ENCODE measurements at places on chromosomes 3 and 15.

- peak; percentile 70 for DNase-seq
- no peaks in the 10 kb centered on the region for H3K36me3 ChIP-seq
- no peaks in the 10 kb centered on the region for H3K27me3 ChIP-seq
- no peaks in the 10 kb centered on the region for H3K4me1 ChIP-seq
- peak overlapping the region; percentile 67 for H3K4me3 ChIP-seq
- H3K27ac ChIP-seq = peak overlapping the region; percentile 90
These were observed 175.7 kb downstream of the KLHL25 start for GRCh38 chr15:85618956-85619491.

DNA sequence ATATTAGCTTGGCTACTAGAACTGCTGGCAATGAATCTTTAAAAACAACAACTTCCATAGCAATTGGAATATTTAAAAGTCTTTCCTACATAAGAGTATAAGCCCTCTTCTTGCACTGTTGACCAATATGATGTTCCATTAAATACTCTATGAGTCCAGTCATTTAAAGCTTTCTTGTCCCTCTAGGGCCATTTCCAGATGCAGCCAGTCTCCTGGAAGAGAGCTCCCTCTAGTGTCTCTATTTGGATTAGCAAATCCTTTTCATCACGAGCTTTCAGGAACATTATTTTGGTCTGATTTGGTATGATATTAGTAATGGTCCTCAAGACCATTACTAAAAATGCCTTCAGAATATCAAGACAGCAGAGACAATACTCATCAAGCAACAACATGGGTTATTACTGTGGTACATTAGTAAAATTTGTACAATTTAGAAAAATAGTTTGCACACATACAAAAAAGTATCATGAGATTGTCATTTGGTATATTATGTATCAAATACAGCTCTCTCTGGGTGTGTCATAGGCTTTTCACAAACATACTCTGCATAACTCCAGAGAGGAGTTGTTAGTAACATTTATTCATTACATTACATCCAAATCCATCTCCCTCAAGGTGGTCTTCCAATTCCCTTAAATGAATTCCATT lies 101.3 kb downstream of the DPH6 start:
- no peaks in the 10 kb centered on the region for H3K4me1 ChIP-seq
- no peak overlapping the region for H3K4me3 ChIP-seq
- DNase-seq = no peak
- H3K27ac ChIP-seq = no peak overlapping the region

DNA sequence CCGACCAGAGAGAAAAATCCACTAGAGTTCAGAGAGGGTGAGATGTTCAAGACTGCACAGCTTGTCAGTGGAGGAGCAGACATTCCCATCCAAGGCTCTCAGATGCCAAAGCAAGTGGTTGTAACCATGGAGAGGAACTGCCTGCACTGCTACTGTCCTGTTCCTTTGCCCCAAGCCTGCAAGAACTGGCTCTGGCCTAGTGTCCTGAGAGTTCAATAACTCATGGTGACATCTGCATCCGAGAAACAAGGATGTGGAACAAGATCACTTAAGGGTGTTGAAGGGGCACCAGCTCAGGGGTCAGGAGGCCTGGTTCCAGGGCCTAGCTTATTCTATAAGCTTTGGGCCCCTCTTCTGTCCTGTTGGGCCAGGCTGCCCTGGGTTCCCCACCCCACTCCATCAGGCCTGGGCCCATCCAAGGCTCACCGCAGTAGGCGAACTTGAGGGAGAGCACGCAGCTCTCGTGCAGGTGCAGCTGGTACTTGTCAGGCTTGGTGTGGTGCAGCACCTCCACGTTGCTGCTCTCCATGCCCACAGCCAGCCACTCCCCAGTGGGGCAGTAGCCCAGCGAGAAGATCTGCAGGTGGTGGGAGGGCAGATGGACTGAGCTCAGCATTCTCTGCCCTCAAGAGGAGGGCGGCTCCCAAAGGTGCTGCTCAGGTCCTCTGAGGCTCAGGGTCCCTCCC lies 45.6 kb downstream of the TLE3 start:
- H3K27me3 ChIP-seq = no peaks in the 10 kb centered on the region
- H3K4me1 ChIP-seq = no peaks in the 10 kb centered on the region
- H3K27ac ChIP-seq = no peak overlapping the region
- no peak for DNase-seq
- H3K36me3 ChIP-seq = peaks cover 28% of the 10 kb centered on the region

DNA sequence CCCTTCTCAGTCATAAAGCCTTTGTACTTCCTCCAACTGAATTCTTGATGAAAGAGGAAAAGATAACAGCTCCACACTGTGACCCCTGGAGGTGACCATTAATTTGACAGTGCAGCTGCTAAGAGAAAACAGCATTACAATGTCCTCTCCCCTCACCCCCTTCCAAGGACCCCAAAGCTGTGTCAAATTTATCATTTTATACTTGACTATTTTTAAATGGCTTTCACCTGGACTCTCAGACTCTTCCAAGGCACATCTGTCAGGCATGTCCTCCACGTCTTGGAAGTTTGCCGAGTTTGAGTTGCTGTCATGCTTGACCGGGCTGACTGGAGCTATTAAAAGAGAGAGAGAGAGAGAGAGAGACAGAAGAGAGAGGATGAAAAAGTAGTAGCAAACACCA lies 236.5 kb downstream of the WDR72 start:
- H3K4me3 ChIP-seq = no peak overlapping the region
- no peaks in the 10 kb centered on the region for H3K4me1 ChIP-seq
- H3K36me3 ChIP-seq = no peaks in the 10 kb centered on the region
- H3K27me3 ChIP-seq = no peaks in the 10 kb centered on the region

- H3K4me3 ChIP-seq = no peak overlapping the region
- no peaks in the 10 kb centered on the region for H3K4me1 ChIP-seq
- no peaks in the 10 kb centered on the region for H3K27me3 ChIP-seq
- H3K36me3 ChIP-seq = no peaks in the 10 kb centered on the region
- DNase-seq = no peak
These were observed 93.6 kb upstream of the COL8A1 start for GRCh38 chr3:99544786-99545281.

DNA sequence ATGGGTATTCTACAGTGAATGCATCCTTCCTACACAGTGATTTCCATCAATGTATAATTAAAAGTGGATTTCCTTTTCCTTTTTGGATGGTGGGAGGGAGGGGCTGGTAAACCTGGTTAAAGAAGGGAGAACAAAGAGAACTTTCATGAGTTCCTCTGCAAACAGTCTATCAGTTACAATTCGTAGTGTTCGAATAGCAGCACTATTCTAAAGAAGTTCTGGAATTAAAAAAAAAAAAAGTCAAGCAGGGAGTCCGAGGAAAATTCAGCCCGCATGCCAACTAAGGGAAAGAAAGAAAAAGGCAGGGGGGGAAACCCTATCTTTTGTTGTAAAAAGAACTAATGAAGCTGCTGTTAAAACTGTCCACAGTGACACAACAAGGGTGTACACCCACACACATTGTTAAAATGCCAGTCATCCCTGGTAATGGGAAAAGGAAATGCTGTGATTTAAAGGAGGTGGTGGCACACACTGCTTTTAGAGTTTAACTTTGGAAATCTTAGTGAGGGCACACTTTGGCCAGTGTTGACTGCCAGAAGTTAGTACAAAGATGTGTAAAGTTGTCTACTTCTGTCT lies 521.2 kb downstream of the ZIC1 start:
- no peak overlapping the region for H3K4me3 ChIP-seq
- H3K27me3 ChIP-seq = no peaks in the 10 kb centered on the region
- DNase-seq = no peak
- H3K4me1 ChIP-seq = no peaks in the 10 kb centered on the region
- no peaks in the 10 kb centered on the region for H3K36me3 ChIP-seq
- no peak overlapping the region for H3K27ac ChIP-seq

- no peak for DNase-seq
- H3K36me3 ChIP-seq = no peaks in the 10 kb centered on the region
- H3K27ac ChIP-seq = no peak overlapping the region
- no peaks in the 10 kb centered on the region for H3K27me3 ChIP-seq
These were observed 26.2 kb upstream of the LRRC3B start for GRCh38 chr3:26596335-26596734.

- H3K36me3 ChIP-seq = no peaks in the 10 kb centered on the region
- no peak overlapping the region for H3K27ac ChIP-seq
- H3K4me1 ChIP-seq = no peaks in the 10 kb centered on the region
- DNase-seq = no peak
These were observed 200.9 kb upstream of the ZPLD1 start for GRCh38 chr3:102233881-102234280.

All from breast epithelium (tissue), 4 donors.